ENCODE measurements at places on chromosomes 7 and 10.

DNA sequence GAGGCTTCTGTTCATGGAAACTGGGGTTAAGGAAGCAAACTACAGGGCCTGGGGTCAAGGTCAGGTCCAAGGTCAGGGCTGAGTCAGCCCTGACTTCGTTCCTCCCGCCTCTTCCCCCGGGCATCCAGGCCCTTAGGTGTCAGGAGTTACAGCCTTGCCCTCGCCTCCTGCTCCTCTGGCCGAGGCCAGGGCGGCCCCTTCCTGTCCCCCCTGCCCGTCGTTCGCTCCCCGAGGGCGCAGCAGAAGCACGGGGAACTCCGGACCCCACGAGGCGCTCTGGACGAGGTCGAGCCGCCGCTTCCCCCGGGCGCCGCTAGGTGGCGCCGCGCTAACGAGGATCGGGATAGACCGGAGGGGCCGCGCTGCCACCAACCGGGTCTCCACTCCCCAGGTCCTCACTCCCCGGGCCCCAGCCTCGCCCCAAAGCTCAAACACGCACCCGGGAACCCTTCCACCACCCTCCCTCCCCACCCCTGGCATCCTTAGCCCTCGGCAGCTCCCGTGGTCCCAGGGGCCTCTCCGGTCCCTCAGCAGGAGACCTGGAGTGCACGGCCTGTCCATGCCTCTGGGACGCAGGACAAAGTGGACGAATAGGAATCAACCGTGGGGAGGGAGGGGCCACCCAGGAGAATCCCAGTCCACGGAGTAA is 59.2 kb upstream of the MYL10 start:
- peak; percentile 41 for DNase-seq

DNA sequence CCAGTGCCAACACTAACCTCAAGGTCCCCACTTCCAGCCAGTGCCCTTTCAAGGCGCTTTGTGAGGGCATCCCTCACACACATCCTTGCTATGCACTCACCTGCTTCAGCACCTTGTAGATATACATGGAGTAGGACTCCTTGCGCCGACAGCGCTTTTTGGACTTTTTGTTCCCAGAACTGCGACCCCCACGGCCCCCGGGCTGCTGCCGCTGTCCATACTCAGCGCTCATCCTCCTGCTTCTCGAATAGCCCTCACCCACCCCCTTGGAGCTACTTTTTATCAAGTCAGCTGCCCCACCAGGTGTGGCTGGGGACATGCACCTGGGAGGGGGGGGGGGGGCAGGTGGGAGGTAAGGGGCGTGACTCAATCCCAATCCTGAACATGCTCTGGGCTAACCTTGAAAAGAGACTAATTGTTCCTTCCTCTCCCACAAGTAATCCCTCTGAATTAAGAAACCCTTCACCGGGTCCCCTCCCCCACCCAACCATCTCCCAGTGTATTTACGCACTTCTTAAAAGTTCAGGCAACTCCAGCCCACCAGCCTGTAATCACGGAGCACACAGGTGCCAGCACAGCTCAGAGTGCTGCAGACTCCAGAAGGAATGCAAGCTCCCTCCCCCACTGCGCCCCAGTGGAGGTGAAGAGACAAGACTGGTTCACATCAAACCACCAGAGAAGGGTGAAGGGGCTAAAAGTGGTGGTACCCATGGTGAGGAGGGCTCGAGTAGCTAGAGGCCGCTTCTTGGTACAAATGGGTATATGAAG is at the start of gene H2BK1:
H2BK1 (minus strand) TSS at position 402 of the 768 bp plus-strand sequence; CDS start at position 232, 170 bp downstream.
- no peak for DNase-seq

- DNase-seq = no peak
These were observed 89.6 kb upstream of the FAM171A1 start for GRCh38 chr10:15460661-15461060.

- peak; percentile 45 for DNase-seq
These were observed 118.1 kb upstream of the LYZL2 start for GRCh38 chr10:30747633-30748032.

- peak; percentile 19 for DNase-seq
These were observed 52.0 kb downstream of the KLRG2 start for GRCh38 chr7:139431459-139431858.

- DNase-seq = no peak
These were observed 8.2 kb downstream of the PPIF start for GRCh38 chr10:79355420-79356017.

DNA sequence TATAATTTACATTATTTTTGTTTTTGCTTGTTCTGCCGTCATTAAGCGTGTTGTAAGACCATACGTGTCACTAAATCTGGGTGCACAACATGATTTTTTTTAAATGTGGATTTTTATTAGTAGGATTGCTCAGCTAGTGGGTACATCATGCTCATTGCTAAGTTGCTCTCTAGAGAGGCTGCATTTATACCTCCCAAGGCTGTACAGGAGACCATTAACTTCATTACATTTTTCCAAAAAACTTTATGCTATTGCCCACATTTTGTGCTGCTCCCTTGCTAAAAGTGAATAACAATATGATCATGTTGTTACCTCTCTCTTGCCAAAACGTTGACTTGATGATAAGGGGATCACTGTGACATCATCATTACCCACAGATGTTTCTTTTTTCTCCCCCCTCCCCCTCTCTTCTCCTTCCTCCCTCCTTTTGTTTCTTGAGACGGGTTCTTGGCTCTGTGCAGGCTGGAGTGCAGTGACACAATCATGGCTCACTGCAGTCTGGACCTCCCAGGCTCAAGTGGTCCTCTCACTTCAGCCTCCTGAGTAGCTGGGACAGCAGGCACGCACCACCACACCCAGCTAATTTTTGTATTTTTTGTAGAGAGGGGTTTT is 65.1 kb downstream of the BMPR1A start:
- peak; percentile 33 for DNase-seq

DNA sequence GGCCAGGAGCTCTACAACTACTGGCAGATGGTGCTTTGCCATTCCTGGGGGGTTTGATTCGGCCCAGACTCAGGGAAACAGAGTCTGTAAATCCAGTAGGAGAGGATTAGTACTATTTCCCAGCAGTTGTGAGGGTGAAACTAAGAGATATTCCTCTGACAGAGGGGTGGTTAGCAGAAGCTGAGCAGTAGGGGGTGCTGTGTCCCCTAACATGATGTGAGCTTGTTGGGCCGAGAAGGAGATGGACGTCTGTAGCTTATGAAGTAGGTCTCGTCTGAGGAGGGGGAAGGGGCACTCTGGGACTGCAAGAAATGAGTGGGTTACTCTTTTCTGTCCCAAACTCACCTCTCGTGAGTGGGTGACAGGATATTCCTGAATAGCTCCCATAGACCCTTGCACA is 179.2 kb upstream of the MBL2 start:
- peak; percentile 1 for DNase-seq

DNA sequence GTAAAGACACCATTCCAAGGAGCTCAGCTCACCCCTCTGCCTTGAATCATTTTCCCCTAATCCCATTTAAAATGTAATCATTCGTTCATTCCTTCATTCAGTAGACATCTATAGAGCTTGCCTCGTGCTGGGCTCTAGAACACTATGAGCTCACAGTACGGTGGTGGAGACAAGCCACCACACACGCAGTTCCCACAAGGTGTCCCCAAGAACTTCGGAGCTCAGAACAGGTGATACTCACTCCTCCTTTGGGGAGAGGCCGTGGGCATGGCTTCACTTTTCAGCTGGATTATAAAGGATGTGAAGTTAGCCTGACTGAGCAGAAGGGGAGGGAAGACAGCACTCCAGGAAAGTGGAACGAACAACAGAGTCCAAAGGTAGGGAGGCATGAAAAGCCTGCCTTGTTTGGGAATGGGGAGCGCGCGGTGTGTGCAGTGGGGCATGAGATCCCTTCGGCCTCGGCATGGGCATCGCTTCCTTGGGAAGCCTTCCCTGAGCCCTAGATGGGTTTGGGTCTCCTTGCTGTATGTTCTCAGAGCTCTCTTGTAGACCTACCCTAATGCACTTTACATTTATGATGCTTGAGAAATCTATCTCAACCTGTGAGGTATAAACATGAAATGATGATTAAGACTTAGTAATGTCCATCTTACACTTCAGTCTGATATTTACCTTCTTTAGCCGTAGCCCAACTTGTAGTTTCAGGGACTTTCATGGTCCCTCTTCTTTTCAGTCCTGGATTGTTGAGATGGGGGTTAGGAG is 809 bp upstream of the OGA start:
- DNase-seq = peak; percentile 42

DNA sequence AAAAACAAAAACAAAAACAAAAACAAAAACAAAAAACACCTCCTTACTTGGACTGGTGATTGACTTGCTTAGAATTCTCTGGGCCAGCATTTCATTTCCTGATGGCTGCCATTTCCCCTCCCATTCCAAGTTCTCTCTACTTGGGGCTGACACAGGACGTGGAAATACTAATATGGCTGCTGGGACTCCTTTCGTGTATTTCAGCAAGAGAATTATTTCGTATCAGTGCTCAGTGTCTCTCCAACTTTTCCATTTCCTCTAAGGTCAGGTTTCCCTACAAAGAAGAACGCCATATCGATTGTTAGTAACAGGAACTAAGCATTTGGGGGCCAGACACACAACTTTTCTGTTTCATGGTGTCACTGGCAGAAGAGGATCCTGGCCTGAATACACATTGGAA is 22.5 kb upstream of the VAX1 start:
- DNase-seq = no peak

DNA sequence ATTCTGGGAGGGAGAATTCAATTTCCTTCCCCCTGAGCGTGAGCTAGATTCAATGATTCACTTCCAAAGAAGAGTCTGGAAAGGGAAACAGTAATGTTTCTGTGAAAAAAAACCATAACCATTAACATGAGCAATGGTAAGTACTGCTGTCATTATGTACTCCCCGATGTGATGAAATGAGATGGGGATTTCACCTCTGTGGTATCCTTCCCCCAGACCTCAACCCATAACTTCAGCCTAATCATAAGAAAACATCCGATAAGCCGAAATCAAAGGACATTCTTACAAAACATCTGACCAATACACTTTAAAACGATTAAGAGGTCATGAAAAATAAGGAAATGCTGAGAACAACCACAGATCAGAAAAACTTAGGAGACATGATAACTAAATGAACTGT is 27.2 kb downstream of the EZH2 start:
- peak; percentile 74 for DNase-seq

DNA sequence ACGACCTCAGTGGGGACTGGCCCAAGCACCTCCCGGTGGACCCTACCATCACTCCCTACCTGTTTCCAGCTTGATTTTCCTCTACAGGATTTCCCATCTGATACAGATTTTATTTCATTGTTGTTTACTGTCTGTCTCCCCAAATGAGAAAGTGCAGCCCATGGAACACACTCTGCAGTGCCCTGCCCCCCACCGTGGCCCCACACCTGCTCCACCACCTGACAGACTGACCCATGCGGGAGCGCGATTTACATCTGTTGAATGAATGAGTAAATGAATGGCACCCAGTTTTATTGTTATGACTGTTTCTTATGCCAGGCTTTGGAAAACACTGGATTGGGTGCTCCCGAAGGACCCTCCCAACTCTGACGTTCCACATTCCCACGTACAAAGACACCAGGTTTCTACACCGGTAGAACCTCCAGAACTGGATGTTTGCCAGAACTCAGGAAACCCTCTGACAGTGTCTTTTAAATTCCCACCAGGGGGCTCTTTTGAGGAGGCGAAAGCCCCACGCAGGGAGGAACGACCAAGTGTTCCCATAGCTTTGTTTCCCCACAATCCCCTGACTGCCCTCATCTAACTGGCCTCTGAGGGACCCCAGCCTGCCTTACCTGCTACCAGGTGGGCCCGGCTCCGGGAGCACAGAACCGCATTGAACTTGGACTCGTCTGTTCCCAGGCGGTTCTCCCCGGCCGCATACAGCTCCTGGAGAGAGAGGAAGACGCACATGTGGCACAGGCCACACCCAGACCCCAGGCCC is 29.0 kb downstream of the PLAC9 start:
- no peak for DNase-seq

GRCh38 chr7:151592868-151593486 is 73.3 kb upstream of the RHEB start:
- peak; percentile 96 for DNase-seq

GRCh38 chr7:14973712-14974428 is 71.3 kb upstream of the DGKB start:
- DNase-seq = no peak

DNA sequence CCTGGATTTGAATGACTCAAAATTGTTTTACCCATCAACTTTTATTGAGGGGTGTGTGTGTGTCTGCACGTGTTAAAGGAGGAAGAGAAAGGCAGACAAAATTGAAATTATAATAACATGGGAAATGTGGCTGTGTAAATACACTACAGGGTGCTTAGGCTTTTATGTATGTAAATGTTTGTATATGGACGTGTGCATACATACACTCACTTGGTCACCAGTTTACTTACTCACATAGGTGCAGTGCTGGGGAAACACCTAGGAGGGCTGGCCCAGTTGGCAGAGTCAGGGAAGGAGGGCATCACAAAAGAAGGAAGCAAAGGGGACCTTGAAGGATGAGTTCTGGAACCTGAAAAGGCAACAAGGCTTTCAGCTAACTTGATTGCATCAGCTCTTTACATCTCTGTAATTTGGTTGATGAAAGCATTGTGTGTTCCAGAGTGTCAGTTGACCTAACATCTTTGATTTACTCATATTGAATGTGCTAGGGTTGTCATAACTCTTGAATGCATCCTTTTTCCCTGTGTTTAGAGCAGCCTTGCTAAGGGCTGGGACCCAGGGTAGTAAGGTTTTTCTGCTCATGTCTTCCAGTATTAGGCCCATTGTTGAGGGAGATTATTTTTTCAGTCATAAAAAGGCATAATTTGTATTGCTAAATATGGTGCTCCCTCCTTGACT is 10.2 kb downstream of the WDR11 start:
- no peak for DNase-seq

DNA sequence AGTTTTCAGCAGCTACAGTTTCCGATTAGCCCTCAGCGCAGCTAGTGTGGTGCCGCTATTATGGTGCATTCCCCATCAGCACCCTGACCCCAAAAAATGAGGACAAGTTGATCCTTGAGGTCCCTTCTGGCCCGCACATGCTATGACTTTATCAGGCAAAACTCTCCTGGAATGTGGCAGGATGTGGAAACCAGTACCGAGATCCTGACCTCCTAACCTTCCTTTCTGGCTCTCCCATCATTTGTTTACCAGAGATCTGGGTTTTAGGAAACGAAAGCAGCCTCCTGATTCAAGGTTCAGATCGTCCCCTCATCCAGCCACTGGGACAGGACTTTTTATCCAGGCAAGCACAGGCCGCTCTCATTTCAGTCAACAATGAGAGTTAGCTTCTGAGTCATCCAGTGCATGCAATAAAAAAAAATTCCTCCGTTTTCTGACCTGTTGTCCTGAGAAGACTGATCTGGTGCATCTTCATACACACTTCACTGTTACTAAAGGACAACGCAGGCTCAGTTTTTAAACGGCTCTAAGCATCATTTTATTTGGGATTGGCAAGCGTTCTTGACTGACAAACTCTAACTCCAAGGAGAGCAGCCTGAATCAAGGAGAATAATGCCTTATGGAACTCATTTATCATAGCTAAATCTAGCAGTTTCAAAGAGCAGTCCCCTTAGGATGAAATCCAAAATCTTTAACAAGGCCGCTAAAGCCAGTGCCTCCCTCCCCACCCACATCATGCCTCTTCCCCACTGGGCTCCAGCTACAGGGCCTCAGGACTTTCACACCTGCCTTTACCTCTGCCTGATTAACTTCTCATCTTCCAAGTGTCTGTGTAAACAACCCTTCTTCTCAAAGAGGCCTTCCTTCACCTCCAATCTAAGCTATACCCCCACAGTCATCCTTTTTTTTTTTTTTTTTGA is 17.1 kb downstream of the PDLIM1 start:
- DNase-seq = peak; percentile 96

- no peak for DNase-seq
These were observed 39.2 kb upstream of the TUBB8 start for GRCh38 chr10:88253-88652.

Measured in iris pigment epithelial cell (primary cell).